Esophagus squamous epithelium (tissue), 5 donors: ENCODE measurements at places on chromosomes 3 and 15.

- no peak for DNase-seq
Observed at GRCh38 chr3:45320986-45321385, 67.4 kb upstream of the LARS2 start.

DNA sequence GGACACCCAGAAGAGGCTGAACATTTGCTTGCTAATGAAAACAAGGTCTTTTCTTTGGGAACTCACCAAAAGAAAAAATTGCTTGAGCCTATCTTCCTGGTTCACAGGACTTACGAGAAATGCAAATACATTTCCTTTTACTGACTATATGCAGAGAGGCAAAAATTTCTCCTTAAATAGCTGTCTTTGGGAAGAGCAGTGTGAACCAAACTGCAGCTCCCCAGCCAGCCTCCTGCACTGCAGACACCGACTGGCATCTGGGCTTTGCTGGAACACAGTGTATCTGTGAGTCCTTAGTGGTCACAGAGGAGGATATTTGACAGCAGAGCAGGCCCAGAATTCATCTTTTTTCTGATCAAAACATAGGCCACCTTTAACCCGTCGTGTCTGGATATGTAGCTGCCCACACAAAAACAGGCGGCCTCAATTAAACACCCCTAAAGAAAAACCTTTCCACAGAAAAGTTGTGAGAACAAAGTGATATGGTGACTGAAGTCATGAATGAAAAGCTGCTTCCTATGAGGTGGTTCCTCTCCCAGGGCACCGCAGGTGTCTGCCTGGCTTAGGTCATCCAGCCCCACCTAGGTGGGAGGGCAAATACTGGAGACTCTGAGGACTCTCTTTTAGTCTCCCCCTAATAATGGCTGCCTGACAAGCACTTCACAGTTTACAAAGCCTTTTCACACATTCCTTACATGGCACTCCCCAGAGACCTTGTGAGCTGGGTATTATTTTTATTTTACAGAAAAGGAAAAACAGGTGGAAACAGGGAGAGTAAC is 46.1 kb upstream of the TMEM158 start:
- no peak for DNase-seq

DNA sequence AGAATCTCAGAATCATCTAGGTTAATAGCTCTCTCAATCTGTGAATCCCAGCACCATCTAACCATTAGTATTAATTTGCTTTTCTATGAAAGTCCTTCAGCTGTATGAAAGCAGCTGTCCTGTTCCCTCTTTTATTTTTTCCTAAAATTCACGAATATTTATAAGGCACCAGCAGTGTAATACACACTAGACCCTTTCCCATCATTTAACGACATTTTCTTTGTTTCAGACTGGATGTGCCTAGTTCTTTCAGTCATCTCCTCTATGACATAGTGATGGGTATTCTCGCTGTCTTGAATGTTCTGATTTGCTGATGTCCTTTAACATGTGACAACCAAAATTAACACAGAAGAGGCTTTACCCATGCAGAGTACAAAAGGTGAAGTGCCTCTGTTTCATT is 48.9 kb upstream of the ATP10A start:
- no peak for DNase-seq

DNA sequence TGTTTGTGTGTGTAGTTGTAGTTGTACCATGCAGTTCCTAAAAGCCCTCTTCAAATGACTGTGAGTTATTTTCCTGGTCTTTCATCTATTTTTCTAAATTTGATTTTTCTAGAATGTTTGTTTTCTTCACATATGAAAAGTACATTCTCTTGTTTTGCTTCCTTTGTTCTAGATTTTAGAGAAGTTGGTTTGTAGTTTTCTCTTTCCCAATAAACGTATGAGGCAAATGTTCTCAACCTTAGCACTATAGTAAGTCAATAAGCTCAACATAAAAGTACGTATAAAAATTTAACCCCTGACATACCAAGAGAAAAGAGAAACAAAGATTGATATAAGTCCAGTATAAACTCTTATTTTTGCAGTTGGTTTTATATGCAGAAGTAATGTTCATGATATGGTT is 74.7 kb downstream of the IL1RAP start:
- no peak for DNase-seq

DNA sequence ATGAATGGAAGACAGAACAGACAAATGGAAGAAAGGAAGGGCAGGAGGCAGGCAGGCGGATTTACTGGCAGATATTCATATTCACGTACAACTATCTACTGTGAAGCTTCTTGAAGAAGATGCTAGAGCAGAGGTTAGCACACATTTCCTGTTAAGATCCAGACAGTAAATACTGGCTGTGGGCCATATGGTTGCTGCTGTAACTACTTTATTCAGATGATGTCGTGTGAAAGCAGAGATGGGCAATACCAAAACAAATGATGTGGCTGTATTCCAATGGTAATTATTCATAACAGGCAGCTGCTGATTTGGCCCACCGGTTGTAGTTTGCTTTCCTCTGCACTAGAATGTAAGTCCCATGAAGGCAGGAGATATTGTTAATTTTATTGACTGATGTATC is 115.7 kb upstream of the PRTG start:
- no peak for DNase-seq

DNA sequence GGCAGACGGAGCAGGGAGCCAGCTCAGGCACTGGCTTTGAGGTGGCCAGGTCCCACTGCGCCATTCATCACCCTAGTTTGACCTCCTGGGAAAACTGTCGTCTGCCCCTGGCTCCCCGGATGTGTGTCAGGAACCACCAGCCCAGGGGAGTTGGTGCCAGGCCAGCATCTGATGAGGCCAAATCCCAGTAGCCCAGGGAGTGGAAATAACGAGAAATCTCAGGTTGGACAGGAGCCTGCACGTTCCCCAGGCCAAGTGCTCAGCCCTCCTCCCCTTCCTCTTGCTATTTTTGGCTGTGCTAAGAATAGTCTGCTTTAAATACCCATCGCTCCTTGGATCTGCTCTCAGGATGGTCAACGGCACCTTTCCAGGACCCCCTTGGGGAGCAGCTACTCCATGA is 93.1 kb upstream of the RPL32 start:
- no peak for DNase-seq

DNA sequence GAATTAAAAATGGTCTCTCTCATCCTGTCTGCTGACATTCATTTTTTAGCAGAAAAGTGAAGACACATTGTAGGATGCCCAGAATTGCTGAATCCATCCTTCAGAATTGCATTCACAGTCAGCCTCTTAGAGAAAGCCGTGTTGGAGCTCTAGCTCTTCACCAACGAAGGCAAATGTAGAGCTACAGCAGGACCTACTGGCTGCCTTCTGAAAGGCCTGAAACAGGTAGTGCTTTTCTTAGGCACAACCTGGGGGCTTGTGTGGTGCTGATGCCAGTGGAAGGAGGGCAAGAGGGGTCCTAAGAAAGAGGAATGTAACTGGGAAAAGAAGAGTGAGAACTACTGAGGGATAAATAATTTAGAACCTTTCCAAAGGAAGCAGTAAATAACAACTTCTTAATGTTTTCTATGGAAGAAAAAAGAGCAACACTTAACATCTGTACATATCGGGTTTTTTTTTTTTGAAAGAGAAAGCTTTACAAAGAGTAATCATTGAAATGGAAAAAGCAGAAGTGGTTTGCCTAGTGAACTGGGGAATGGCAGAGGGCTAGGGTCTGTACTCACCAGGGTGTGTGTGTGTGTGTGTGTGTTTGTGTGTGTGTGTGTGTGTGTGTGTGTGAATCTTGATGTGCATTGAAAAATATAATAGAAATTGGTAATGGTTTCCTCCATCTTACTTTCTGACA is 297.8 kb downstream of the SATB1 start:
- no peak for DNase-seq
